HS-27A (cell line): ENCODE measurements at places on chromosomes 3 and 15.

- DNase-seq: peak; percentile 97
Observed at GRCh38 chr3:29693863-29694262, 413.0 kb downstream of the RBMS3 start.

DNA sequence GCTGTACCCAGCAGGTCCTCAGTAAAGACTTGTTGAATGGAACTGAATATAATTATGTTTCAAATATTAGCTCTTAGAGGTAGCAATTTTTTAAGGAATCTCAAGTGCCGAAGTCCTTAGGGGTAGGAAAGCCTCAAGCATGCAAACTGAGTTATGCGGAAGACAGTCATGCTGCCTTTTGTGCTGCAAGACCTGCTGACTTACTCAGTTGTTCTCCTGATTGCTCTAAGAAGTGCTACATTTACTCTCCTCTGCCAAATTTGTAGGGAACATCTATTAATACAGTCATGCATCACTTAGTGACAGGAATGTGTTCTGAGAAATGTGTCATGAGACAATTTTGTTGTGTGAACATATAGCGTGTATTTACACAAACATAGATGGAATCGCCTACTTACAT is 325.6 kb upstream of the AZI2 start:
- no peak for DNase-seq

GRCh38 chr15:78810362-78811123 is 721 bp downstream of the ADAMTS7 start:
- no peak for DNase-seq

DNA sequence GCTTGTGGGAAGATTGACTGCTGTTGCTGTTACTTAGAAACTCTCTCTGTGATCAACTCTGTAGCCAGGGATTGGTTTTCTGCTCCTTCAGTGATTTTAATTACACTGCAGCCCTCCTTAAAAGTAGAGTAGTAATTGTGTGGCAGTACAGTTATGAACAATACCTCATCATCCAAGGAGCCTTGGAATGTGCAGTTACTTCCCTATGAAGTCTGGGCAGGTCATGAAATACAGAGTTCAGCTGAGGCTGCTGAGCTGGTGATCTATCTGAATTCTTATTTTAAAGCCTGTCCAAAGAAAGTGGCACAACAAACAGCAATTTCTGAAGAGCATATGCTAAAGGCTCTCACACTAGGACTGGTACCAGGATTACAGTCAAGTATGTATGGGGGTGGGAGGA is 37.4 kb upstream of the MRPL3 start:
- DNase-seq: no peak
